ENCODE measurements at places on chromosomes 16 and 17.

DNA sequence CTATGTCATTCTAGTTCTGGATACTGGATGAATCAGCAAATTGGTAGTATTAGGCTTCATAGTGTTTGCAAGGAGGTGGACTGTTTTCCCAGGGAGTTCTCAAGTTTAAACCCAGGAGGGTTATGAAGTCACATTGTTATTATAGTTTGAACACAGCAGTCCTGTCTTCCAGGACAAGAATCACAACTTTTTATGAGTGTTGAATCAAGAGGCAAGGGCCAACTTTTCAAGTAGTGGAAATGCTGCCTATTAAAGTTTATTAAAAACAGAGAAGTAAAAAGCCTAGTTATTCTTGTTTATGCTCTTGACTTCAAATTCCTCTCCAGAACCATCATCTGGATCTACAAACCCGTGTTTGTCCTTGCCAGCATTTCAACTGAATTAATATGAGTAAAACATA is 86.3 kb upstream of the GOT2 start:
- no peak for DNase-seq

DNA sequence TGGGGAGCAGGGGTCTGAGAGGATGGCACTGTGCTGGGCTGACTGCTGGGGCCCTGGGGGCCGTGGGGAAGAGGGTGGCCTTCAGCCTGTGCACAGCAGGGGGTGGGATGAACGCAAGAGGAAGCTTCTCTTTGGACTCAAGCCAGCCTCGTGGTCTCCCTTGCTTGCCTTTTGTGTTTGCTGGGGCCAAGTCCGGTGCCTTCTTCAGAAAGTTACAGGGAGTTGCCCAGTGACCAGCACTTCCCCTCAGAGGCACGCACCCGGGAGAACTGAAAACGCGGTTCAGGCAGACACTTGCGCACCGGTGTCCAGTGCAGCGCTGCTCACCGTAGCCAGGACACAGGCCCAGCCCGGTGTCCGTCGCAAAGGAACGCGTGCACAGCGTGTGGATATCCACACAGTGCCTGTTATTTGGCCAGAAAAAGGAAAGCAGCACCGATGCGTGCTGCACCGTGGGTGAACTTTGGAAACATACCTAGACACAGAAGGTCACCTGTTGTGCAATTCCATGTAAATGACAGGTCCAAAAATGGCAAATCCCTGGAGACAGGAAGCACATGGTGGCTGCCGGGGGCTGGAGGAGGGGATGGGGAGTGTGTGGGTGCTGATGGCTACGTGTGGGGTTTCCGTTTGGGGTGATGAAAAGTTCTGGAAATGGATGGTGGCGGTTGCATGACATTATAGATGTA is 29.4 kb upstream of the NUDT16L1 start:
- no peak for DNase-seq

GRCh38 chr16:41439-42068 is 11.9 kb downstream of the POLR3K start:
- no peak for DNase-seq

GRCh38 chr17:34570506-34570905 is 8.9 kb upstream of the TMEM132E start:
- DNase-seq: no peak

GRCh38 chr16:19808061-19808641 is 76.5 kb downstream of the GPRC5B start:
- no peak for DNase-seq

DNA sequence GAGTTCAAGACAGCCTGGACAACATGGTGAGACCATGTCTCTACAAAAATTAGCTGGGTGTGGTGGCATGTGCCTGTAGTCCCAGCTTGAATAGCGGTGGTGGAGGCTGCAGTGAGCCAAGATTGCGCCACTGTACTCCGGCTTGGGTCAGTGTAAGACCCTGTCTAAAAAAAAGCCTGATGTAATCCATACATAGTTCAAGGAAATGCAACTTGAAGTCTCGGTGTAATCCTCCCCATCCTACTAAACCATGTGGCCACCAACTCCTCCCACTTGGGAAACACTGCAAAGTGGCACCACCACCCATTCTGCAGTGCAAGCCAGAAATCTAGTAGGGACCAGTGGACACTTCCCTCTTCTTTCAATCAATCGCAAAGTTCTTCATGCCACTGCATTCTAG is 5.4 kb upstream of the KPNB1 start:
- no peak for DNase-seq

DNA sequence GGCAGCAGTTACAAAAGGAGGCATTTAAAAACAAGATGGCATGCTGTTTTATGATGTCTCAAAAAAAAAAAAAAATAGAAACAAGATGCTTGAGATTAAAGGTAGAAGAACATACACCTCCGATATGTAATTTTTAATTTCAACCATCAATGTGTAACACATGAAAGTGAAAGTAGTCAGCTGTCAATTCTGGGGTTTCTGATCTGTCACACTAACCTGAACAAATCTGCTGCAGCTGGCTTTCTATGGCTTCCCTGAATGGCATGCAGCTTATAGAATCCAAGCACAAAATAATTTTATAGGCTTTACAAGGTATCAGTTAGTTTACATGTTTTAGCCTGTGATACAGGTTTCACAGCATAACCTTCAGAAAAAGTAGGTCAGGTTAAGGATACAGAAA is 13.5 kb downstream of the GLYR1 start:
- DNase-seq: no peak

- no peak for DNase-seq
Measured at GRCh38 chr17:27354051-27354490, 60.2 kb downstream of the WSB1 start.

DNA sequence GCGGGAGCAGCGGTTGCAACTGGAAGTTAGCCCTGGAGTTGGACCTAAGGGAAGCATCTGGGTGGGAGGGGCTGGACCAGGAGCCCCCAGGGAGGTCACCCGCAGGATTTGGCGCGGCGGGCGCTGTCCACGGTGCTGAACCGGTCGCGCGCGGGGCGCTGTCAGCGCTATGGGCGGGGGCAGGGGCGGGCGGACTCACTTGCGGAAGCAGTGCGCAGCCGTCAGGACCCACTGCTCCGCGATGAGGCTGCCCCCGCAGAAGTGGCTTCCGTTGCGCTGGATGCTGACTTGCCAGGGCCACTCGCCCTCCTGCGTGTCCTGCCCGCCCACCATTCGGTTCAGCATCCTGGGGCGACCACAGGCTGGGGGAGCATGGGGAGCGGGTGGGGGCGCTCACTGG is 4.5 kb downstream of the PRSS27 start:
- DNase-seq: peak; percentile 59

DNA sequence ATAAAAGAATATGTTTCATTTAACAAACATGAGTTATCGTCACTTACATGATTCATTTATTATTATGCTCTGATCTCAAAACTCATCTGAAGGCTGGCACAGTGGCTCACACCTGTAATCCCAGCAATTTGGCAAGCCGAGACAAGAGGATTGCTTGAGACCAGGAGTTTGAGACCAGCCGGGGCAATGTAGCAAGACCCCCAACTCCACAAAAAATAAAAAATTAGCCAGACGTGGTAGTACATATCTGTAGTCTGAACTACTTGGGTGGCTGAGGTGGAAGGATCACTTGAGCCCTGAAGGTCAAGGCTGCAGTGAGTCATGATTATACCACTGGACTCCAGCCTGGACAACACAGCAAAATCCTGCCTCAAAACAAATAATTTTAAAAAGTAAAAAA is 16.0 kb downstream of the APPBP2 start:
- DNase-seq: no peak

DNA sequence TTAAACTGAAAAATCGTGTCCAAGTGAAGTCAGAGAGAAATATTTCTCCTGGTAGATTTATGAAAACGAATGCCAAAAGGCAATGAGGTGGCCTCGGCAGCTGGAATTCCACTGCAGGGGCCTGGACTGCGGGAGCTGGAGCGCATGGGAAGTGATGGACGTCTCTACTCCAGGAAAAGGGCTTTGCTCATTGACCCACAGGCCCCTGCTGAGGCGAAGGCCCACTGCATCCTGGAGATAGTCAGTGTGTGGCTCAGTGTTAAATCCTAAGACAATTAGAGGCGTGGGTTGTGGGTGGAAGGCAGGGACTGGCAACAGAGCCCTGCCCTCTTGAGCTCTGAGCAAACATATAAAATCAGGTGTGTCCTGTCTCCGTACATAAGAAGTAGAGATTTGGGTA is 191.4 kb downstream of the SLC39A11 start:
- DNase-seq: no peak

GRCh38 chr17:80968602-80969029 is 23.0 kb upstream of the CHMP6 start:
- no peak for DNase-seq

GRCh38 chr16:30355954-30356308 is 823 bp upstream of the CD2BP2 start:
- no peak for DNase-seq

DNA sequence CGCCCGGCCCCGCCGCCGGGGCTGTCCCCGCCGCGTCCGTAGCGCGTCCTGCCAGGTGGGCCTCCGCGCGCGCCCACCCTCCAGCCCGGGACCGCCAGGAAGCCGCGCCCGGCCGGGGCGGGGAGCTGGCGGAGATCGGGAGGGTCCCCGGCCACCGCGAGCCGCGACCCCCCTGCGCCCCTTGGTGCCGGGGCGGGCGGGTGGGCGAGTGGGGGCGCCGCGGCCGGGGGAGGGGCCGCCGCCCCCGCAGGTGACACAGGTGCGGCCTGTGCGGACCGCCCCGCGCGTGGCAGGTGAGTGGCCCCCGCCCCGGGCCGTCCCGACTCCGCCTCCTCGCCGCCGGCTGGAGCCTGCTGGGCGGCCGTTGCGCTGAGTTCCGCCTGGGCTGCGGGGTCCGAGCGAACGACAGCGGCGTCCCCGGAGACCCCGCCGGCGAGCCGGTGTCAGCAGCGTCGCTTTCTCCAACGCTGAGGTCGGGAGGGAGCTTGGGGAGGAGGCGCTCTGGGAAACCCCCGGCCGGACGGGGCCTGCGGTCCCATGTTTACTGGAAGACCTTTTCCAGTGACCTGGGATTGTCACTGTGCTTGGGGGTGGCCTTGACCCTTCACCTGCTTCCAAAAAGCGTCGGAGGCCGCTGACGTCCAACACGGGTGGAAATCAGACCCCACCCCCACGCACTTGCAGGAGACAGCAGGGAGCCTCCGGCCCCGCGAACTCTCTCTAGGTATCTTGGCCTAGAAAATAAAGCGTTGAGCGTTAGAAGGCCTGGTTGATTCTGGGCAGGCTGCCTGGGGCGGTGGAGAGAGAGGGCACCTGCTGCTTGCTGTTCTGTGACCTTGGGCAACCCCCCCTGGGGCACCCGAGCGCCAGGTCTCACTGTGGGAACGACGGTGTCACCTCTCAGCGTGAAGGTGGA is 542 bp downstream of the KLHL36 start:
- DNase-seq: peak; percentile 31

DNA sequence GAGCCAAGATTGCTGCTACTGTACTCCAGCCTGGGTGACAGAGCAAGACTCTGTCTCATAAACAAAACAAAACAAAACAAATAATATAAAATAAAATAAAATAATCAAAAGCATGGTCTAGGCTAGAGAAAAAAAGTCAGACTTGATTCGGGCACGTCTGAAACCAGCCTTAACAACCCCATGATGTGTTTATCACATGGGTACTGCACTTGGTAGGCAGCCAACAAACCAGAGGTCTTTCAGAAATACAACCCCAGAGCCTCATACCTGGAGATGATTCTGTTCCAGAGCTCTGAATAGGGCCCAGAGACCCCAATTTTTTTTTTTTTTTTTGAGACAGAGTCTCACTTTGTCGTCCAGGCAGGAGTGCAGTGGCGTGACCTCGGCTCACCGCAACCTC is 9.6 kb upstream of the HAPSTR1 start:
- no peak for DNase-seq

DNA sequence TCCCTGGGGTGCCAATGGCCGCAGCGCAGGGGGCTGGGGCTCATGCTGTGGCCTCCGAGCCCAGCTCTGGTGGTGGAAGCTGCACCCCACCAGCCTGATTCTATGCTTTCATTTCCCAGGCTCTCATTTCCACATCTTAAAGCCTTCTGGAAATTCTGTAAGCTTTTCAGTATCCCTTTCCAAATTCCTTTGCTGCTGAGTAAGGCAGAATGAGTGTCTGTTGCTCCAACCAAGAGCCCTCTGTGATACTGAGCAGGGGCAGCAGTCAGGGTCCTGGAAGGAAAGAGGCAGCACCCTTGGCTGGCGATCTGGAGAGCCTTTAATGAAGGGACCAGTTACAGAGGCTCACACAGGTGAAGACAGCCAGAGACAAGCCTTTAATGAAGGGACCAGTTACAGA is 79.5 kb upstream of the FOXF1 start:
- DNase-seq: no peak
